Activated CD8-positive, alpha-beta memory T cell treated with anti-CD3 and anti-CD28 coated beads, Interleukin-2, amount 10 ng/mL, durations not matched to agents 7 days and 5 days (primary cell): ENCODE measurements at places on chromosomes 16 and 17.

GRCh38 chr16:17381784-17382183 lies 89.0 kb downstream of the XYLT1 start:
- H3K4me1 ChIP-seq: peaks cover 40% of the 10 kb centered on the region
- no peaks in the 10 kb centered on the region for H3K27me3 ChIP-seq
- H3K4me3 ChIP-seq: no peak overlapping the region
- no peaks in the 10 kb centered on the region for H3K36me3 ChIP-seq
- DNase-seq: no peak

DNA sequence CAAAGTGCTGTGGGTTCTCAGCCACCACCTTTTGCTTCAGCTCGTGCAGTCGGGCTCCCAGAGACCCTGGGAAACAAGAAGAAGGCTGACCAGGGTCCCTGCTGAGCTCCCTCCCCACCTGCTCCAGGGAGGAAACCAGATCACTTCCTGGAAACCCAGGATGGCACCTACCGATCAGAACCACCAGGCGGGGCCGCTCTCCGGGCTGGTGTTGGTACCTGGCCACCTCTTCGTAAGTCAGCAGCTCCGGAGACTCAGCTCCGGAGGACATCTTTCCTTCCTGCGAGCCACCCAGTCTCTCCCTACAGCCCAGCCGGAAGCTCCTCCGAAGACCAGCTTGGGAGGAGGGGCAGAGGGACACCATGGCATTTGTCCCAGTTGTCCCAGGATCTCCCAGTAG lies 18.9 kb downstream of the MPP3 start:
- H3K27me3 ChIP-seq: peaks cover 20% of the 10 kb centered on the region
- no peaks in the 10 kb centered on the region for H3K4me1 ChIP-seq
- H3K36me3 ChIP-seq: no peaks in the 10 kb centered on the region
- no peak overlapping the region for H3K27ac ChIP-seq

GRCh38 chr16:12651765-12652512 lies 151.7 kb downstream of the CPPED1 start:
- no peak for DNase-seq
- H3K4me3 ChIP-seq: no peak overlapping the region
- H3K36me3 ChIP-seq: peaks cover 3% of the 10 kb centered on the region
- peaks cover 8% of the 10 kb centered on the region for H3K4me1 ChIP-seq
- peaks cover 14% of the 10 kb centered on the region for H3K27me3 ChIP-seq

GRCh38 chr17:47806026-47806912 lies 15.3 kb downstream of the OSBPL7 start:
- no peaks in the 10 kb centered on the region for H3K27me3 ChIP-seq
- no peak overlapping the region for H3K4me3 ChIP-seq
- peaks cover 11% of the 10 kb centered on the region for H3K36me3 ChIP-seq
- no peak for DNase-seq
- H3K4me1 ChIP-seq: peaks cover 12% of the 10 kb centered on the region

DNA sequence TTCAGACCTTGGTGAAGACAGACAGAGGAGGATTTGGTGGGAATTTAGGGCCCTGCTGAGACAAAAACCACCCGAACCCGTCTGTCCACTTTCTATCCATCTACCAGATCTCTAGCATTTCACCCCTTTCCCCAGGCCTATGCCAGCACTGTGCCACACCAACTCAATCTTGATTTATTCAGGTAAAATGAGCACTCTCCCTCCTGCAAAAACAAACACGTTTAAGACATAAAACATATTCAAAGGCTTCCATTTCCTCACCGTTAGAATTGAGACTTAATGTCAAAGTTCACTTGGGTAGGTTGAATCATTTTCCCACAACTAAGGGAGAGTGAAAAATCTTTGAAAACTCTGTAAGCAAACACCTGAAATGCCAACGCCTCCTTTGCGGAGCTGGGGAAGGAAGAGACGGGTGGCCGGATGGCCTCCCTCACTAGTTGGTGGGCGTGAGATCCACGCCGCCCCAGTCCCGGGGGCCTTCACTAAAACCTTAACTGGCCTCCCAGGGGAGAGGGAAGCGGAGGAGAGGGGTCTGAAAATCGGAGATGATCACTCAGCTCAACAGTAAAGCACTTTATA lies 862 bp downstream of the DCAKD start:
- peaks cover 43% of the 10 kb centered on the region for H3K4me1 ChIP-seq
- no peaks in the 10 kb centered on the region for H3K27me3 ChIP-seq
- peak overlapping the region; percentile 91 for H3K4me3 ChIP-seq
- H3K27ac ChIP-seq: peak overlapping the region; percentile 87
- DNase-seq: peak; percentile 63
